HT-29 (cell line): ENCODE measurements at places on chromosomes 16 and 17. TPM values are rescaled to one million over a fixed set of nuclear protein-coding genes. Genes with fewer than 3 reads are reported as not detected.

- no peak for DNase-seq
Measured at GRCh38 chr17:51263006-51263405, 2.7 kb downstream of the UTP18 start.

DNA sequence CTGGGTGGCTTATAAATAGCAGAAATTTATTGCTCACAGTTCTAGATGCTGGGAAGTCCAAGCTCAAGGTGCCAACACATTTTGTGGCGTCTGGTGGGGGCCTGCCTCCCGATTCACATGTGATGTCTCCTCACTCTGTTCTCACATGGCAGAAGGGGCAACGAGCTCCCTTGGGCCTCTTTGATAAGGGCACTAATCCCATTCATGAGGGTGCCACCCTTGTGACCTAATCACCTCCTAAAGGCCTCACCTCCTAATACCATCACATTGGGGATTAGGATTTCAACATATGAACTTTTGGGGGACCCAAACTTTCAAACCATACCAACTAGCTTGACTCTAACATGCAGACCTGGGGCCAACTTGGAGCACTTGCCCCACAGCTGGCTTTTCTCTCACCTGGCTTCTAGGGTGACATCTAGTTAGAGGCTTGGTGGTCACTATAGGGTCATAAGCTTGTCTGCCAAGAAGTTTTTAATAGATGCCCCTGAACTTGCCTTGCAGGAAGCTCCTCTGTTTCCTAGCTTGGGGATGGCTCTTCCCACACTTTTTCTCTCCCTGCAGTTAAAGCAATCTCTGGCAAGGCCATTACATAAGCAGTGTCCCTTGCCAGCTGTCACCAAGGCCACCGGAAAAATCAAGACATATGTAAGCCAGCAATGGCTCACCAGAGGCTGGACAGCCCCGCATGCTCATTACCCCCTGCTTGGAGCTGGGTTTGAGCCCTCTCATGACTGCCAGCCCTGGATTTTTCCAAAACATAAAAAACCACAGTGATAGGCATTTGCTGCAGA lies 8.4 kb upstream of the MED9 start:
- no peak for DNase-seq

DNA sequence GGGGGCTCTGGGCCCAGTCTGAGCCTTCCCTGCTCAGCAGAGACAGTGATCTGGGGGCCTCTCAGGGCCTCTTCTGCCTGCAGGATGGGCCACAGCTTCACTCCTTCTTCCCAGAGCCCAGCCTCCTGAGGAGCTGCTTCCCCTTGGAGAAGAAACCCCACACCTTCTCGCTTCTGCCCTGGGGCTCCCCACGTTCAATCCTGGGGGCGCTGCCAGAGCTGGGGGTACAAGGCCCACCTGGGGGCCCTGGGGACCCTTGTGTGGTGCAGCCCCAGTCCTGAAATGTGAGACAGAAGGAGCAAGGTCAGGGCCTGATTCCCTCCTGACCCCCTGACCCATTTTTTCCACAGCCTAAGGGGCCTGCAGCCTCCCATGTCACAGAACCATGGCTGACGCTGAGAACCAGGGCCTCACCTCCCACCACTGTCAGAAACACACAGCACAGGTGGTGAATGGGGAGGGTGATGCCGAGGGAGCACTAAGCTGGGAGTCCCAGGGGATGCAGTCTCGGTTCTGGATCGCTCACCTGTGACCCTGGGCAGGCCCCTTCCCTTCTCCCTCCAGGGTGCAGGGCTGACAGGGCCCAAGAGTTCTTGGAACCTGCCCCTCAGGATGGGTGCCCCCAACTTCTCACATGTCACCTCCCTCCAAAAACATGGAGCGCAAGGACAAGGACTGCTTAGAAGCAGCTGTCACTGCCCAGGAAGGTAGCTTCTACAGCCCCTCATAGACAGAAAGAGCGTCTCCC lies 21.6 kb upstream of the MPO start:
- no peak for DNase-seq

The WNT3 gene
- 0.08 TPM in 2 replicates for total RNA-seq

The SRL gene
- total RNA-seq: 0.03 TPM in 1 of 2 replicates, not detected in the other
